CD4-positive, alpha-beta T cell treated with Interleukin-15 for 4 hours (primary cell): ENCODE measurements at places on chromosomes 1 and 21.
A peak's percentile ranks its signal among the peaks of the same experiment; 100 is the strongest.

GRCh38 chr1:185670187-185670627 lies 64.0 kb upstream of the HMCN1 start:
- peak; percentile 63 for DNase-seq

DNA sequence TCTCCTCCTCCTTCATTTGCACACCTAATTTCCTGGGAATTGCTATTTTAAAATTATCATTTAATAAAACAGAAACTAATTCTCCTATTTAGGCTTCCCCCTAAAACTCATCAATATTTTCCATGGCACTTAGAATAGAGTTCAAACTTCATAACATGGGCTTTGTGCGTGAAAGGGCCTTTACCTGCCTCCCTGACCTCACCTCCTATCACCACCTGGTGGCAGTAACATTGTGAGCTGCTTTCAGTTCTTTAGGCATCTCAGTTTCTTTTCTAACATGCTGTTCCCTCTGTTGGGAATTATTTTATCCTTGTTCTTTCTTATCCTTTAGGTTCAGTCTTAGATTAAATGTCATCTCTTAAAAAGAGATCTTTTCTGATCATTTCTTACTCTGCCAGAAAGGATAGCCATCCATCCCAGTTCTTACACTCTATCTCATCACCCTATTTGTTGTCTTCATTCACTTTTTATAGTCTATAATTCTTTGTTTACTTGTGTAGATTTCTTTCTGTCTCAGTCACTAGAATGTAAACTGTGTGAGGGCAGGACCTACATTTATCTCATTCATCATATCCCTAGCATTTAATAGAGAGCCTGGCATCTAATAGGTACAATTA lies 133.8 kb upstream of the KIAA1614 start:
- DNase-seq: no peak

DNA sequence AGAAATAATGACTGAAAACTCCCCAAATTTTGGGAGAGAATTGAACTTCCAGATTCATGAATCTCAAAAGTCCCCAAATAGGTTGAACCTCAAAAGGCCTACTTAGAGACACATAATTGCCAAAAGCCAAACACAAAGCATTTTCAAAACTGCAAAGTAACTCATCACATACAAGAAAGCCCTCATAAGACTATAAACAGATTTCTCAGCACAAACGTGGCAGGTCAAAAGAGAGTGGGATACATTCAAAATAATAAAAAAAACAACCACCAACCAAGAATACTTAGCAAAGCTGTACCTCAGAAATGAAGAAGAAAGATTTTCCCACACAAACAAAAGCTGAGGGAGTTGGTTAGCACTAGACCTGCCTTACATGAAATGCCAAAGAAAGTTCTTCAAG lies 57.9 kb downstream of the CCN1 start:
- no peak for DNase-seq

GRCh38 chr1:21237446-21238088 lies 52.7 kb downstream of the ECE1 start:
- DNase-seq: no peak

- DNase-seq: peak; percentile 44
Measured at GRCh38 chr1:160428655-160429054, 28.3 kb downstream of the VANGL2 start.

- no peak for DNase-seq
Measured at GRCh38 chr1:51624855-51625254, 8.0 kb downstream of the OSBPL9 start.
